Neural progenitor cell (in vitro differentiated cells): ENCODE measurements at places on chromosomes 1 and 21.

DNA sequence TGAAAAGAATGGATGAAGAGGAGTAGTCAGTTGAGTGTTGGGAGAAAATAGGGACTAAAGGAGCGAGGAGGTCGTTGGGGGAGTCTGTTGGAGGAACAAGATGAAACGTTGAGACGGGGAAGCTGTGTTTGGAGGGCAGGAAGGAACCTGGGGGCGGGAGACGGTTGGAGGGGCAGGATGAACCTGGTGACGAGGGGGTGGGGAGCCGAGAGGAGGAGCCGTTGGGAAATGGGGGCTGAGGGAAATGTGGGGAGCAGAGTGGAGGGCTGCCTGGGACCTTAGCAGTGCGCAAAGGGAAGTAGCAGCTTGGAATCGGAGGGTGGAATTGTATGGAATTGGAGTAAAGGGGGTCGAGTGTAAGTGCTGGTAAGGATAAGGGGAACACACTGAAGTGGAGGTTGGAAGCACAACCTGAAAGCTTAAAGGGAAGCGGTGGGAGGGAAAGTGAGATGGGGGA is 630 bp downstream of the MTF2 start:
- peak; percentile 54 for DNase-seq

GRCh38 chr1:198267921-198268320 is 111.1 kb downstream of the NEK7 start:
- no peak for DNase-seq

GRCh38 chr21:25313829-25314228 is 293.5 kb downstream of the MRPL39 start:
- no peak for DNase-seq

DNA sequence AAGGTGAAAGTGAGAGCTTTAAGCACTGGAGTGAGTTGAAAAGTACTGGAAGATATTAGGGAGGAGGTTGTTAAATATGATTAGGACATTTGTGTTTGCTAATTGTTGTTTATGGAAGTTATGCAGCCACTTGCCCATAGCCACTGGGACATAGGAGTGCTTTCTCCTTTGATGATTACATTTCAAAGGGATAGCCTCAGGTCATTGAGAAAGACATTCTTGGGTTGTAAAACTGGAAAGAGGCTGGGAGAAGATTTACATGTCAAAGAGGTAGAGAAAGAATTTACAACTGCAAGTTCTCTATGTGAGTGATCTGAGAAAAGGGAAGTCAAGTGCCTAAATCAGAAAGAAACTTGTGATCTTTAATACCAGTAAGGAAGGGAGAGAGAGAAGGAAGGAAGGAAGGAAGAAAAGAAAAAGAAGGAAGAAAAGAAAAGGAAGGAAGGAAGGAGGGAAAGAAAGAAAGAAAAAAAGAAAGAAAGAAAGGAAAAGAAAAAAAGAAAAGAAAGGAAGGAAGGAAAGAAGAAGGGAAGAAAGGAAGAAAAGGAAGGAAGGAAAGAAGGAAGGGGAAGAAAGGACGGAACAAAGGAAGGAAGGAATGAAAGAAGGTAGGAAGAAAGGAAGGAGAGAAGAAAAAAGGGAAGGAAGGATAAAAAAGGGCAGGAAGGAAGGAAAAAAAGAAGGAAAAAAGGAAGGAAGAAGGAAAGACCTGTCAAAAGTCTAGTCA is 284.6 kb upstream of the DPYD start:
- no peak for DNase-seq

DNA sequence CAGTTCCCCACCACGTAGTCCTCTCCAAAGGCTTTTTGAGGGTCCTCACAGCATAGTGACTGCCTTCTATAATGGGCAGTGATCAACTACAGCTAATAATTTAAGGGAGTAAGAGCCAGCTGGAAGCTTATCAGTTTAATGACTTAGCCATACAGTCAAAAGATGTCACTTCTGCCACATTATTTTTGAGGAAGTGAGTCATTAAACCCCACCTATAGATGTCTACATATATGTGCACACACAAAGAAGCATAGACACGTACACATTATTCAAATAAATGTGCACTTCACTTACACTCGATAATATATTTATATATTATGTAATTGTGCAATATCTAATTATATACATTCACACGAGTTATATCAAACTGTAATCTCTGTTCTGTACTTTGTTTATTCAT is 1704.7 kb downstream of the KCNT2 start:
- no peak for DNase-seq

- peak; percentile 67 for DNase-seq
Measured at GRCh38 chr1:4710592-4711415, 56.4 kb downstream of the AJAP1 start.

- no peak for DNase-seq
Measured at GRCh38 chr1:41784531-41785274, 134.0 kb downstream of the HIVEP3 start.

GRCh38 chr1:227891955-227892488 is 55.7 kb downstream of the WNT9A start:
- no peak for DNase-seq
